ENCODE measurements at places on chromosomes 6 and 20. TPM values are rescaled to one million over a fixed set of nuclear protein-coding genes. Genes with fewer than 3 reads are reported as not detected.

The BPI gene
- 0.84 TPM for total RNA-seq

The RBPJL gene
- not detected for total RNA-seq

The VPS16 gene
- total RNA-seq: 33.3 TPM

The EYS gene
- total RNA-seq: not detected

The MROH8 gene
- 2.1 TPM for total RNA-seq

The SLPI gene
- 134 TPM for total RNA-seq

The GJE1 gene
- not detected for total RNA-seq

The CSNK2B gene
- total RNA-seq: 187 TPM

The CD40 gene
- total RNA-seq: 32.8 TPM

The CALHM4 gene
- not detected for total RNA-seq

Data from tibial nerve (tissue), 4 donors.